ENCODE measurements at places on chromosomes 12 and 14.

- no peak for DNase-seq
These were observed 41.2 kb downstream of the TMEM132D start for GRCh38 chr12:129862561-129863175.

DNA sequence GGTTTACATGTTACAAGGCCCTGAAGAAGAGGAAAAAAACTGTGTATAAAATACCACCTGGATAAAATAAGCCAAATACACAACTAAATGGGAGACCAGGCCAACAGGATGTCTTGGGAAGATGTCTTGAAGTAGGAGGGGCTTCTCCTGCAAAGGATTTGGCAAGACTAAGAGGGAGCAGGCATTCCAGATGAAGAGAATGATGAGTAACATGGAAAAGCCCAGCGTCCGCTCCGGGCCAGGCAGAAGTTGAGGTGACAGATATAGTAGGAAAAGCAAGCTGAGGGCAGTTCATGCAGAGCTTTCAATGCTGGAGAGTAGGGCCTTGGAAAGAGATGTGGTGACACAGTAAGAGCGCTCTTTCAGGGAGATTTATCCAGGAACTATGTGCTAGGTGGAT is 16.1 kb upstream of the EIF4B start:
- DNase-seq, result no peak

DNA sequence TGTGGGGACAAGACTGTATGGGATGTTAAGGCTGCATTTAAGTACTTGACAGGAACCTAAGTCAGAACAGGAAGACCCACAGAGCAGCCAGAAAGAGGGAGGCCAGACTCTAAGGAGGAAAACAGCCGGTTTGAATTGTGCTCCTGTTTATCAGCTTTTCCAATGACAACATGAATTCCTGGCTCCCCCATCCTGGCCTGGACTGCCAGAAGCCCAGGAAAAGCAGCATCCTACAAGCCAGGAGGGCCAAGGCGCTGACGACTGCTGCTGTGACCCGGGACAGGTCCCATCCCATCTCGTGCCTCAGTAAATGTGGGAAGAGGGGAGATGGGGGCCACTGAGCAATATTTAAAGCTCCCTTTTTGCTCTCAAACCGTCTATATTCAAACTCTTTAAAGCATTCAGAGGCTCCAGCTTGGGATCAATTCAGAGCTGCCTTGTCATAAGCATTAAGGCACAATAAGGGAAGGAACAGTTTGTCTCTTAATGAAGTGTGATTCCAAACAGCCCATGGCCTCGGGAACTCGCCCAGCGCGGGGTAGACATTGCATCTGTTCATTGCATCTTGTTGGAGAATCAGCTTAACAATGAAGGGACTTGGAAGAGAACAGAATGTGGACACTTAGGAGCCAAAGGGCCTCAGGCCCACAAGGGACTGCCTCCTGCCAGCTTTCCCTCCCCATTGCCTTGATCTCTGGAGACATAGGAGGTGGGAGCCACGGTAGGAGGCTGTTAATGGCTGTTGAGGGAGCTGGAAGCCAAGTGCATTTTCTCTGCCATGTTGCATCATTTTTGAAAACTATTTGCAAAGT is 49.6 kb downstream of the CMKLR1 start:
- no peak for DNase-seq

GRCh38 chr14:90460136-90460535 is 63.3 kb downstream of the CALM1 start:
- no peak for DNase-seq

DNA sequence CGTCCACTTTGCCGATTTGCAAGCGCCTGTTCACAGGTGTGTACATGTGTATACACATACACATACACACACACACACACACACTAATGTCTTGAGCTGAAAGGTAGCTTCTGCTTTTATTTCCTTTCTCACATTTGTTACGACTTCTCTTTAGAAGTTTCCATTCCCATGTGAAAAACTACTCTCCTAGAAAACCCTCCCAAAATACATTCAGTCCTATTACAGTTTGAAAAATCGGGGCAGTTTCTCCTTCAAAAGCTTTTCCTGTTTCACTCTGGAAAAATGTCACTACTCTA is 3.9 kb downstream of the BLTP3B start:
- DNase-seq, result no peak

DNA sequence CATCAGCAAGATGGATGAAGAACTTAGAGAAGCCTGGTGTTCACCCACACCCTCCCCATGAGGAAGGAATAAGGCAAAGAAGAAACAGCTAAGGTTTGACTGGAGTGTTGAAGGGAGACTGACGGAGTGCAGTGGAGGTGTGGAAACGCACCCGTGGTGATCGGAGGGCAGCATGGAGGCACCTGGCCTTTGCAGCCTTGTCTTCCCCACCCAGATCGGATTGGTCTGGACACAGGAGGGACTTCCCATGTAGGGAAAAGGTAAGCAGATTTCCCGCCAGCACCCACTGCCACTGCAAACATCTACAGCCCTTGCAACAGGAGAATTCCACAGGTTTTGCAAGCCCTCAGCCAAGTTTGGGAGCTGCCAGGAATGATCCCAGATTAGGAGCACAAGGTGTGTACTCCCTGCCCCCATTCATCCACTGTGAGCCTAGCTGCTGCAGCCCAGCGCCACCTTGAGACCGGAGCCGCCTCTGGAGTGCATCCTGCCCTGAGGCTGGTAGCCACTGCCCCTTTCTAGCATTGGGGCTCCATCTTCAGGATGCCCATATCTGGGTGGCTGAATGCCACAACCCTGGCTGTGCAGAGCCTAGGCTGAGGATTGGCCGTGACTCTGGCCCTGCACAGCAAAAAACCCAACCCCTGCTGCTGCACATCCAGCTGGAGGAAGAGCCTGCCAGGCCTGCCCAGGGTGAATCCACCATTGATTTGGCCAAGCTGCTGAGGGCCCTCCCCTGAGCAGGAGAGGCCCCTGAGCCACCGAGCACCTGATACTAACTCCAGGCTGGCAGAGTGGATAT is 411.1 kb downstream of the TMEM121 start:
- DNase-seq, result no peak

DNA sequence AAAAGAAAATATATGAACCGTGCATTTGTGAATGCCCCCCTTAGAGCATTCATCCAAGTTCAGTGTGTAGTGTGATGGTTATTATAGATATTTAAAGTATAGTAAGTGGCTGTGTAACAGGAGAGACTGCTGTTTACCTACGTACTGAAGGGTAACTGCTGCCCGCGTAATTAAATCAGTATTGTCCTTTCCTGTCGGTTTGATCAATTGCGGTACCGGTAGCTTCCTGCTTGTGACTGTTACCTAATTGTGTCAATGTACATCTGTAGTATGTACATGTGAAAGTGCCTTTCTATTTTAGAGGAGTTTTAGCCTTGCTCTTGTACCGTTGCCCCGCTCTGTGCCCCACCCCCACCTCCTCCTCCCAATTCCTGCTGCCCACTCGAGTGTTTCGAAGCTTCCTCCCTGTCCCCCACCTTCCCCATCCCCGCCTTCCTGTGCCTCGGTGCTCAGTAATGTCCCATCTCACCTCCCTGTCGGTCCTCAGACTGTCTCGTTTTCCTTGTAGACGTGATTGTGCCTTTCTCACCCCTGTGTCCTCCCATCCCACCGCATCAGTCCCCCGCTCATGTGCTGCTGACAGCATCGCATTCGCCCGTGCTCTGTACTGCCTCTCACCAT is 75.0 kb downstream of the KICS2 start:
- no peak for DNase-seq

DNA sequence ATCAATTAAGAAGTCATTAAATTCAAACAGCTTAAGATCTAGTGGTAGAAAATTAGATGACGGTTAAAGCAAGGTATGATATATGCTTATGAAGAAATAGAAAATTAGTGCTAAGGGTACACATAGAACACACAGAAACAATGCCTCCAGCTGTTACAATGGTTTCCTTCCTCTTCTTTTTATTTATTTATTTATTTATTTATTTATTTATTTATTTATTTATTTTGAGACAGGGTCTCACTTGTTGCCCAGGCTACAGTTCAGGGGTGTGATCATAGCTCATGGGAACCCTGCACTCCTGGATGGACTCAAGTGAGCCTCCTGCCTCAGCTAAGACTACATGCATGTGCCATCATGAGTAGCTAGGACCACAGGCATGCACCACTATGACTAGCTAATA is 34.9 kb upstream of the PTPRR start:
- DNase-seq, result no peak

- DNase-seq, result no peak
These were observed 29.8 kb downstream of the DIO3 start for GRCh38 chr14:101591121-101591520.

DNA sequence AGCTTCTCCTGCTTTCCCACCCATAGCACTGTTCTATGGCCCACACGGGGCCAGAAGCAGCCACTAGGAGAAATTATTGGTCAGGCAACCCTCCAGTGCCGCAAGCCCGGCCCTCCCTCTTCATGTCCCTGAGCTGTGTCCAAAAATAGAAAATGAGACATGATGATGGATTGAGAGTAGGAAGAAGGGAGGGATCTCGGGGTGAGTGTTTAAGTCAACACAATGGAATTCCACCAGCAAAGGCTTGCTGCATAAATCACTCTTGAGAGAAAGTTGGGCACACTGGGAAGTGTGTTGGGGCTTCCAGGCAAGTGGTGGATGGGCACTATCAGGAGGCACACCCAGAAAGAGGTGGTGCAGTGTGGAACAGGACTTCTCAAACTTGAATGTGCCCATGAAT is 94.2 kb downstream of the LLPH start:
- DNase-seq, result no peak

DNA sequence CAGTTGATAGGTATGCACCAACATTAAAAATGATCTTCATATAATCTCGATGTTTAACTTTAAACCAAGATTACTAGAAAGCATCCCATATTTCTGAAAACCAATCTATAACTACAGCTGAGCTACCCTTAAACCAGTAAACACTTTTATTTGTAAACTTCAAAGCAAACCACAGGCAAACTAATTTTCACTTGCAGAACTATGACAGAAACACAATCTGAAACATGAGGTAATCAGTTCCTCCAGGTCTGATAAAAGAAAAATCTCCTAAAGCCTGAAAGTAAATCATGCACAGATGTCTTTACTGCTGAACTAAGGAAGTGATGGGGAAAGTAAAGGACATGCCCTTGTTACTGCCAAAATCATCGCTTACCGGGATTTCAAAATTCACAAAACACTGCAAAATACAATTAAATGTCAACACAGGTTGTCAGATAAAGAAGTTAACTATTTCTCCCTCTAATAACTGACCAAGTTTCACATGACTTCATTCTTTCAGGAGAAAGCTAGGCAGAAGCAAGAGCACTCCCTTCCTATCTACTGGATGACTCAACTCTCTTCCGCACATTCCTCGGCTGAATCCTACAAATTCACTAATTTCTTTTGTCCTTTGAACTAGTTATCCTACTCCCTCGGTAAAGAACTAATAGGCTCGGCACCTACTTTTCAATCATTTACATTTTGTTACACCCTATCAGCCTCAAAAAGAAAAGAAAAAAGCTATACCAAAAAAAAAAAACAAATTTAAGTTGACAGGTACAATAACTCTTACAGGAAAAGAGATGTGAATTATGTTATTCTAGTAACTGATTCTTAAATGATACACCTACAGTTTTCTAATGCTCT is 1.4 kb downstream of the EEA1 start:
- DNase-seq, result no peak

- DNase-seq, result no peak
These were observed 27.3 kb upstream of the OSBPL8 start for GRCh38 chr12:76586764-76587395.

DNA sequence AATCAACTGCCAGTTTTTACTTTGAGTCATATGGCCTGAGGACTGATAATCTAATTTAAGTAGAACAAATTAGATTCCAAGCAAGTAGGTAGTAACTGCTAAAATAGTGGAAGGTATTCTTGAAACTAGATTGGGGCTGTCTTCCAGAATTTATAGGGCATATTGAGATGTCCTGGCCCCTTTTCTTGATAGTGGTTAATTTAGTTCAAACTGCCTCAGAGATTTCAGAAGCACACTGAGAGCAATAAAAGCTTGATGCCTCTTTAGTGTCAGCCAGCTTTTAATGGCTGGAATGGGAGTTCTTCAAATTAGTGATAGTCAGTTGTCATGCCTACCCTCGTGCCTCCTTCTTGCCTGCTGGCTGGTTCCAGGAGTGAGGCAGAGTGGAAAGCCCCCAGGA is 120.5 kb downstream of the AKAP6 start:
- DNase-seq, result no peak

GRCh38 chr12:61798778-61799177 is 461.4 kb upstream of the USP15 start:
- no peak for DNase-seq

GRCh38 chr14:101004954-101005353 is 101.4 kb upstream of the RTL1 start:
- no peak for DNase-seq

- DNase-seq, result no peak
These were observed 5.5 kb downstream of the SLC25A47 start for GRCh38 chr14:100328495-100329163.

DNA sequence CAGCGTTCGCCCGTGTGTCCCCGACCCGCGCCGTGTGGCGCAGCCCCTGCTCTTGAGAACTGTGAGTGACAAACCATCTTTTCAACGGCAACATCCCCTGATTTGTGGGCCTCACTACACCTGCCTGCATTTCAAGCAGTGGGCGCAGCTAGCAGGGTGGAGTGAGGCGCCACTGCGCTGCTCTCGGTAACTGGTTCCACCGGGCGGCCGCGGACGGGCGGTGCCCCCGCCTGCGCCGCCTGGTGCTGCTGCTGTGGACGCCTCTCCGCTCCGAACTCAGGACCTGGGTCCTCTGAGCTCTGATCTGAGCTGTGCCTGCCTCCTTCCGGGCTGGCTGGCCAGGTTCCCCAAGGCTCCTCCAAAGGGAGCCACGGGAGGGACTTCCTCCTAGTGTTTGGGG is 5.9 kb upstream of the DEGS2 start:
- DNase-seq, result no peak

- DNase-seq, result no peak
These were observed 305.1 kb upstream of the GARIN2 start for GRCh38 chr14:66884149-66884548.

DNA sequence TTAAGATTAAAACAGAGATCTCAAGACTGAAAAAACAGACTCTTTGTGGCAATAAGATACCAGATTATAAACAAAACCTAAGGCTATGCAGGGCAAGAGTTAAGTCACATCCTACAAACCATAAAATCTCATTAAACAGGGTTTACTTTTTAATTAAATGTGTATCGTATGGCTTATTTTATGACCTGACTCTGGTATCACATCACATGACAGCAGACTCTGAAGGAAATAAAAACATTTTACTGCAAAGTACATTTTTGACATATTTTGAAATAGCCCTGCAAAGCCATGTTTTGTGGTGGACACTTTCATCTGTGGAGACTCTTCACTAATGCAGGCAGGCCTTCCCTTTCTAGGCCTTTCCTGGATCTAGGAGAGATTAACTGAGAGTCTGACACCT is 327.6 kb upstream of the CLEC14A start:
- DNase-seq, result no peak

DNA sequence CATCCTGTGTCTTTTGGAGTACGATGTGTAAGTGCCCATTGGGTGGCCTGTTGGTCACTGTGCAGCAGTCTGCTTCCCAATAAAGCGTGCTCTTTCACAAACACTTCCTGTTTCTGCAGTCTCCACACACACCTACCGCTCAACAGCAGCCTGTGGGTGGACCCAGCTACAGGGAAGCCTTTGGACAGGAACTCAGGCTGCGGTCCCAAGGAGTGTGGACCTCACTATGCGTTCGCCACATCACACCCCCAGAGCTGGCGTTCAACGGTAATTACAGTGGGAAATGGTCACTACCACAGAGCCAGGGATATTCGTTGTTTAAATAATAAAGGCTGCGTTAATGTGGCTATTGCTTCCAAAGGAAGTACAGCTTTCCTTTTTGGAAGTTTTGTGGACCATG is 16.2 kb downstream of the PSMC1 start:
- DNase-seq, result no peak

GRCh38 chr14:89507926-89508460 is 91.0 kb upstream of the FOXN3 start:
- DNase-seq, result no peak

GRCh38 chr12:111841236-111841749 is 735 bp upstream of the MAPKAPK5 start:
- DNase-seq, result peak; percentile 13
